ENCODE measurements at places on chromosomes 5 and 9. TPM values are rescaled to one million over a fixed set of nuclear protein-coding genes. Genes with fewer than 3 reads are reported as not detected.

The COL27A1 gene
- total RNA-seq, result 1.1 TPM

The HSD17B3 gene
- total RNA-seq, result not detected

DNA sequence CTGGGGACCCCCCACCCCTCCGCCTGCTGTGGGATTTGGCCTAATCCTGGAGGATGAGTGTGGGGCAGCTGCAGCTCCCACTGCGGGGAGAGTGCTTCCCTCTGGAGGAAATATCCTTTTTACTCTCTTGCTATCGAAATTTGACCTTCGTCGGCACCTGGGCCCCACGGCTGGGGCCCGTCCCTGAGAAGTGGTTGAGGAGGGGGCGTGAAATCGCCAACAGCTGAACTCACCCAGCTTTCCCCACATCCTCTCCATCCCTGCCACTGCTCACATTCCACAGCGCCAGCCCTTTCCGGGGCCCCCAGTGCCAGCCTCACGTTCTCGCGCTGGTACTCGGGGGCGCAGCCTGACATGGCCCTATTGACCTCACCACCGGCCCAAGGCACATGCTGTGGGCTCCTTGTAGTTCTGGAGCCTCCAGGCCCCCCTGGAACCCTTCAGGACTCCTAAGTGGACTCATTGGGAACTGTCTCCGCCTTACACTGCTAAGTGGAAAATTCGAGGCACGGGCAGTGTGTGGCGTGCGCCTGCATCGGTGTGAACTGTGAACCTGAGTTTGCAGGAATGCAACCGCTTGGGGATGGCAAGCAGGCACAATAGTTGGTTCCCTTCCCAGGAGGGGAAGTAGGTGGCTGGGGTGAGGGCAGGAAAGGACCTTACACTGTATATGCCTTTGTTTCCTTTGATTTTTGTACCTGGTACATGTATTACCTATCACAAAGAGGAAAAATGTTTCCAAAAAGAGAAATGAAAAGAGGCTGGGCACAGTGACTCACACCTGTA, 19.2 kb downstream of the FGFR4 start:
- DNase-seq, result no peak

The SLC34A1 gene
- total RNA-seq, result not detected

DNA sequence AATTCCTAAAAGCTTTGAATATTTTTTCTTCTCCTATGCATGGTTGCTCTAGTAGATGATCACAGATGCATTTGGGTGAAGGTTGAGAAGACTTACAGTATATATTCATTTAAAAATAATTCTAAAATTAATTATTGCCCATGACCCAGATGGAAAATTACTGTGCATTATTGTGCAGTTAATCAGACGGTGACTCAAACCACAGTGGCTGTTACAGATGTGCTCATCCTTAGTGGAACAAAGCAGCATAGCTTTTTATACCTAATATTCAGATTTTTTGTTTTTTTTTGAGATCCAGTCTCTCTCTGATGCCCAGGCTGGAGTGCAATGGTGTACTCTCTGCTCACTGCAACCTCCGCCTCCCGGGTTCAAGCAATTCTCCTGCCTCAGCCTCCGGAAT, 10.7 kb downstream of the OR2V1 start:
- DNase-seq, result no peak

The ATP10B gene
- under 0.01 TPM for total RNA-seq

GRCh38 chr9:30799527-30800101, 1584.8 kb upstream of the ACO1 start:
- peak; percentile 0 for DNase-seq

The ABO gene
- total RNA-seq, result 0.22 TPM

GRCh38 chr9:136546697-136547501, 1.1 kb upstream of the NOTCH1 start:
- DNase-seq, result peak; percentile 54

The FAM114A2 gene
- total RNA-seq, result 27.4 TPM

The PAPPA gene
- total RNA-seq, result 0.44 TPM

DNA sequence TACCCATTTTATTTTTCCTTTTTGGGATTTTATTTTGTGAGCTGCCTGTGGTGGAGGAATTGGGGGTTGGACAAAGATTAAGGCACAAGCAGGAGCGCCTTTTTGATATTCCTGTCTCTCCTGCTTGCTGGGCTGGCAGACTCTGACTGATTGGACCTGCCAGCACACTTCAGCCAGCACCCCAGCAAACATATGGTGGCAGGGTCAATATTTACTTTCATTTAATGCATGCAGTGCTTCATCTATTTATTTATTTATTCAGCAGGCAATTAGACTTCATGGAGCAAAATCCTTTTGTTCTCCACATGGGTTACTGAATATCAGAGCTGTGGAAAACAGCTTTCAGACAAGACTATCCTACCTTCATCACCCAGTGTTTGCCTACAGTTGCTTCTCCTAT, 48.4 kb upstream of the EPB41L4A start:
- DNase-seq, result no peak

DNA sequence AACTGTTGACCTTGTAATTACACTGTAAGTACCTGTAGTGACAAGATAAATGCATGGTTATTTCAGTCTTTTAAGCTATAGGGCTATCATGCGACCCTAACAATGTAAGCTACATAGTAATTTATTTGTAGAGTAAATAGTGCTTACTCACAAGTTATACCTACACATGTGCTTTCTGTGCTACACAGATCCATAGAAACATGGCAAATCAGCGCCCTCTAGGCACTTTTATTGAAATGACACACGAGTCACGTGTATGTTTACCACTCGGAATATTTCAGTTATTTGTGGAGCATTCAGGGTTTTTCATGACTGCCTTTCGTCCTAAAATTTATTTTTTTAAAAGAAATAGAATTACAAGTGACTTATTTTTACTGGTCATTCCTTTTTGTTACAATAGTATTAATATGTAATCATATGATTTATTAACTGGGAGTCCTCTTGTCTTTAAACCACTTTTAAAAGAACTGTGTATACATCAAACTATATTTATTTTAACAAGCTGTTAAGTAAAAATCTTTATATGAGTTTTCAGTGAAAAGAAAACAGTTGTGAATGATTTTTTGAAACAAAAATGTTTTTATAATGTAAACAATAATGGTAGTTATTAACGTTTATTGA, 1242.3 kb upstream of the WWC1 start:
- peak; percentile 67 for DNase-seq

- peak; percentile 80 for DNase-seq
Observed at GRCh38 chr5:17343675-17344074, 126.2 kb downstream of the BASP1 start.

DNA sequence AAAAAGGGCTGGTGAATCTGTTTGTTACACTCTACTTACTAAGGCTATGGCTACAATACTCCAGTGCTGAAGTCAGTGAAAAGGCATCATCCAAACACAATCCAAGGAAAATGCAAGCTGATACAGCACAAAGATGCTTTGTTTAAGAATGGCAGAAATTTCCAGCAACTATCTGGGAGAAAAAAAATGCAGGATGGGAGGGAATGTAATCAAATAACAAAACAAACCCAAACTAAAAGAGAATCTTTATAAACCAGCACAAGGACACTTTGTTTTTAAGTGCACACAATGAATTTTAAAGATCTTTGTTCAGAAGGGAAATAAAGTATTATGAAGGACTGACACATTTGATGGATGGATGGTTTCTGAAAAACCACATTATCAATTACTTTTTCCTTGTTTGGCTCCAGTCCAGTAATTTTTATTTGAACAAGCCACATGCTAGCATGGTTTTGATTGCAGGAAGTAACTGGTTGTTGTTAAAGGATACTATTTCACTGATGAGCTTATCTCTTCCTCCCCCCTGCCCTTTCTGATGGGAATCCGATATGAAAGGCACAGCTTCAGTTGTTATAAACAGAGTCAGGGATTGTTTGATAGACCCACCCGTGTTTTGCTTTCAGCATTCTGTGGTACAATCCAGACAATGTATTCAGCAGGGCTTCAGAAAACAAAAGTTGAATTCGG, 12.1 kb upstream of the TLE4 start:
- DNase-seq, result no peak

DNA sequence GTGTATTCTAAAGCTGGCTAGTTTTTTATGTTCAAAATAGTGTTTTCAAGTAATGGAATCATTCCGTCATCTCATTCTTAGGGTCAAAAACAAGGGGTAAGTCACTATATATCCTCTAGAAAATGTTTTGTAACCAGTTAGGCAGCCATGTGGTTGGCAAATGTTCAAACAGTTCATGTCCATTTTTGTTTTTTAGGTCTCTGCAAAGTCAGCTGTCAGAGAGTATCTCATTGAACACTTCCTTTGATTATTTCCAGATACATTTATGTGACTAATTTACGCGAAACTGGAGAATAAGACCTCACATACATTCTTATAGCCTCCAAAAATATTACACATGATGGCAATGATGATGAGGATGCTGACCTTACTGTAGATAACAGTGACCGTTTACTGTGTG, 50.4 kb downstream of the TRIO start:
- peak; percentile 81 for DNase-seq

GRCh38 chr9:134644725-134645606, 3.4 kb downstream of the COL5A1 start:
- no peak for DNase-seq

GRCh38 chr5:9428272-9428671, 117.6 kb downstream of the SEMA5A start:
- no peak for DNase-seq

DNA sequence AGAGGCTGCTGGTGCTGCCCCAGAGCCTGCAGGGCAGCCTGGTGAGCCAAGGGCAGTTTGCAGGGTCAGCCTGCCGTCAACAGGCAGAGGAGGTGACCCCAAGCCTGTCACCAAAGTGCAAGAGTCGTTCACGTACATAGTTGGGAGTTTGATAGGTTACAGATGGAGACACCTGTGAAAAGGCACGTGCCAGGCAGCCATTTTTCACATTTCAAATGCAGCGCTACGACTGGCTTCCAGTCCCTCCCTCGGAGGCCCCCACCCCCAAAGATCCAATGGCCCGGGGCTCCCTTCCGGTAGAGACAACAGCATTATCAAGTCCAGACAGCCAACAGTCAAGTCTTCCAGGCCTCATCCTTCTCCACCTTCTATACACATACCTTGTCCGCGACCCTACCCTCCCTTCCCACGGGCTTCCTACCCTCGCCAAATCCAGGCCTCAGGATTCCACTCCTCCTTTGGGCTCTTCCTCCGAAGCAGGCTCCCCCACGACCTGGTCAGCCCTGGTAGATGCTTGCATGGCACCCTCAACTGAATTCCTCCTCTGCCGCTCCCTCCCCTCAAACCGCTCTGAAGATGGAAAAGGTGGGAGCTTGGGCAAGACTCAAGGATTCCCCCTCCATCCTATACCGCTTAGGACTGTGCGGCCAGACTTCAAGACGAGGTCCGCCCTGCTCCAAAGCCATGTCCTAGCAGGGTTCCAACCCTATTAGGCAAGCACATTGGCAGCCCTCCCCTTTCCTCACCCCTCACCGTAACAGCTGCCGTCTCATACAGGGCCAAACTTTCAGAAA, 13.2 kb downstream of the HNRNPH1 start:
- DNase-seq, result no peak

Data from lung microvascular endothelial cell (primary cell).